NCI-H82 (cell line): ENCODE measurements at places on chromosomes 4 and X.

DNA sequence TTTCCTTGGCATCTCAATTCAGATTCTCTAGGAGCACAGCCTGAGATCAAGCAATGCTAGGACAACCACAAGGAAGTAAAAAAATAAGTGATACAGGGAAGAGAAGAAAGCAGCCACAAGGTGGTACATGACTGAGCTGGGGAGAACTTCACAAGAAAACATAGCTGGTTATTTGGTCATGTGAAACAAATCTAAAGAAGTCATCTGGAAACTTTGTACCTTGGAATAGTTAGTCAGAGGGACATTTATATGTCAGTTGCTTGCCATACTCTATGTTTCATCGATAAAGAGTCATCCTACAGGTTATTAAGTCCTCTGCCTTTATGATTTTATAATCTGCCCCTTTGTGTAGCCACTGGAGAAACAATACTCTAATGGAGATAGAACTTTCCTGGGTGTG, 575.1 kb downstream of the IL15 start:
- no peak for DNase-seq

GRCh38 chrX:95733426-95733825, 951.2 kb upstream of the DIAPH2 start:
- DNase-seq: peak; percentile 75

DNA sequence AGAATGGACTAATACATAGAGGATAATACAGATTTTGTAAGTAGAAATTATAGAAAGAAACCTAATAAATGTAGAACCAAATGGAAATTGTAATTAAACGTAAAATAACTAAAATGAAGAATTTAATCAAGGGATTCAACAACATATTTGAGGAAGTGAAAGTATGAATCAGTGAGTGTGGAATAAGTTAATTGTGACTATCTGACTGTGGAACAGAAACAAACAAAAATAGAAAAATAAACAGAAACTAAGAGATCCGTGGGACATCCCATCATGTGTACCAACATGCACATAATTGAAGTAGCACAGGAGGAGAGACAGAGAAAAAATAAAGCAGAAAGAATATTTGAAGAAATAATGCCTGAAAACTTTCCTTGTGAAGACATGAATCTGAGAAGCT, 208.6 kb upstream of the TACR3 start:
- no peak for DNase-seq

GRCh38 chr4:146550161-146550560, 28.4 kb upstream of the SLC10A7 start:
- DNase-seq: peak; percentile 32

DNA sequence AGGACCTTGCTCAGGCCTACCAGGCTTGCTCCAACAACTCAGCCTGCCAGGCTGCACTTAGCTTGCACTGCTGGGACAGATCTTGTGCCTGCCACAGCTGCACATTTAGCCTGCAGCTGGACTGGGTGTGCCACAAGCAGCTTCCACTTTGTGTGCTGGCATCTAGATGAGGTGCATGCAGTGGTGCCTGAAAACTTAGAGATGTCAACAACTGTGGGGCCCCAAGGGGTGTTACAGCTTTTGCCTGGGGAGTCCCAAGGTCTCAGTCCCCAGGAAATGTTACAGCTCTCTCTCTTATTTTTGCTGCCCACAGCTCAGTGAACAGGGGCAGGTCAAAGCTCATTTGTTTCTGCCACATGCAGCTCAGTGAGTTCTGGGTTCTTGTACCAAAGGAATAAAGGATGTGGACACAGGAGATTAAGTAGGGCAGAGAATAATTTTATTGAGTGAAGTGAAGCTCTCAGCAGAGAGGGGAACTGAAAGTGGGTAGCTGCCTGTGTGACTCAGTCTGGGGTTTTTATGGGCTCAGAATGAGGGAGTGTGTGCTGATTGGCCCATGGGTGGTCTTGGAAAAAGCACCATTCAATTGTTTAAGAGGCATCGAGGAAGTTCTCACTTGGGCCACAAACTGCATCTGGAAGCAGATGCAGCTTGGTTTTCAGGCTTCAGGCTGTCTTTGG, 828.3 kb downstream of the TECRL start:
- DNase-seq: no peak

DNA sequence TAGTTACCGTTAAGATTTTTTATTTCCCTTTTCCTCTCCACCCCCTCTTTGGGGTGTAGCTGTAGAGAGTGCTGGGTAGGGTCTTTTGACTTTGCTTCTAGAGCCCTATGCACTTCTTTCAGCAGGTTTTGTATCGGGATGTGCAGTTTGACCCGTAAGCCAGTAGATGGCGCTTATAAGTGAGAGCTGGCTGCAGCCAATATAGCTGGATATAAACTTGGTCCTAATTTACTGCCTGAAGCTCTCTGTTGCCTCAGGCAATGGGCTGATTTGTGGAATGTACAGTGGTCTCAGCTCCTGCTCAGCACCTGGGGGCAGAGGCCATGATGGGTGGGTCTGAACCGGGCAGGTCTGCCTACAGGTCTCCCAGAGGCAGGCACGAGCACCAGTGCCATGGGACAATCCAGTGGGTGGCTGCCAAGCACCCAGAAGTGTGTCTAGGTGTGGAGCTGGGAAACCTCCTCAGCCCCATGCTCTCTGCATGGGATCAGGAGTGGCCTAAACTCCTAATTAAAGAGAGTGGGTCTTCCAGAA, 146.5 kb downstream of the SPANXN1 start:
- peak; percentile 31 for DNase-seq

GRCh38 chrX:64204701-64205440, 637 bp downstream of the AMER1 start:
- DNase-seq: peak; percentile 70
